Stimulated activated CD8-positive, alpha-beta memory T cell treated with anti-CD3 and anti-CD28 coated beads, Interleukin-12 subunit alpha, Interleukin-12 subunit beta, amount 100 ng/mL, for 1 hour (primary cell): ENCODE measurements at places on chromosomes 6 and 20.

DNA sequence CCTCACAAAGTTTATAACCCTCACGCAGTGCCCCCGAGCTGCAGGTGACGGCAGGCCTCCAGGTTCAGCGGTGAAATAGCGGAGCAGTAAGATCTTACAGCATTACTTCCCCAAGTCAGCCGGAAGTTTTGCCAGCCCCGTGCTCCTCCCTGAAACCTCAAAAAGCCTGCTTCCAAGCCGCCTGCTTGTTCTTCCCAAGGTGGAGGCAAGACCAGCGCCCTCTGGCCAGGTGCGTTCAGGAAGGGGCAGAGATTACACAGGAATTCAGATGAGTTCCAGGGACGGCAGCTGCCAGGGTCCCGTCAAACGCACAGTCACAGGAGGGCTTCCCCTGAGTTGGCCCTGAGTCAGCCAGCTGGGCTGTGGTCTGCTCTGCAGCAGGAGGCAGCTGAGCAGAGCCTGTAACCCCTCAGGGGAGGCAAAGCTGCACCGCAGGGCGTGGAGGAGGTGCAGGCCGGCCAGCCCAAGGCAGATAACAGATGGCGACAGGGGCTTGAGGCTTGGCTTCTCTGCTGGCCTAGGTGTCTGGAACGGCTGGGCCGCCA is 124.1 kb upstream of the RPS6KA2 start:
- DNase-seq: no peak

GRCh38 chr6:117267054-117267347 is 1.6 kb downstream of the VGLL2 start:
- no peak for DNase-seq

DNA sequence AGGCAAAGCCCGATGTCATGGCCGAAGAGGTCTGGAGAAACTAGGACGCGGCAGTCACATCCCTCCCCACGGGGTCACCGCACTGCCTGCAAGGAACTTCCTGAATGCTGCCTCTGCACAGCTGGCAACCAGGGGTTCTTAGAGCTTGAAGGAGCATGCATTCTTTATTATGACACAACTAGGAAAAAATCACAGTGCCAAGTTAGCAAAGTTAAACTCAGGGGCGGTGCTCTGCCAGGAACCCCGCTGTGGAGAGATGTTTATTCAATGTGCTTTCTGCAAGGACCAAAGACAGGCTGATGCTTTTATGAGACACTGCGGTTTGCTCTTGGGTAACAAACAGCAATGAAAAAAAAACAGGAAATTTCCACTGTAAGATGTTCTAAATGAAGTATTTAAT is 287.3 kb upstream of the FOXQ1 start:
- no peak for DNase-seq

DNA sequence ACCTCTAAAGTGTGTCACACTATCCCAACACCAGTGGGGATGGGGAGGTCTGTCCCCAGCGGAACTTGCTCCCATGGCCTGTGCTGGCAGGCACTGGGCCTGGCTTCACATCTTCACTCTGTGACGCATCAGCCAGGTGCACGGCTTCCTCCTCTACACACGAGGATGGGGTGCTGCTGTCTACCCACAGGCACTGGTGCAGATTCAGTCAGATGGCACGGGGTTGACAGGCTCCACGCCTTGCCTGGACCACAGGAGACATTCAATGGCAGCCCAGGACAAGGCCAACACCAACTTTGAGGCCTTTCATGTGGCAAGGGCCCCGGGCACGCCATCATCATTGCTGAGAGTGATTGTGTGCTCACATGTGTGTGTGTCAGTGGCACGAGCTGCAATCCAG is 92.4 kb downstream of the TMEM242 start:
- DNase-seq: no peak

DNA sequence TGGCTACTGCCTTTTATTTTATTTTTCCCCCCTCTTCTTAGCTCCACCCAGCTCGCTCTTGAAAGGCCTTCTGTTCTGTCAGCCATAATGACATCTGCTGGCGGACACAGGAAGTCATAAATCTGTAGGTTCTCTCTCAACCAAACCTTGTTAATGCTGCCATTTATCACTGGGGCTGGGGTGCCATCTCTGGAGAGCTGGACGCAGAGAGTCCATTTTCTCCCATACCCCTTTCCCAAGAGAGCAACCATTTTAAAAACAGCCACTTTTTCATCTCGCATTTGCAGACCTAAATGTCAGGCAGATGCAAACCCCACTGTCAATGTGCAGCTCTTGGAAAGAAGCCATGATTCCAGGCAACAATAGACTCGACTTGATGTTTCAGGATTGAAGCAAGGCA is 13.0 kb upstream of the TSHZ2 start:
- no peak for DNase-seq

DNA sequence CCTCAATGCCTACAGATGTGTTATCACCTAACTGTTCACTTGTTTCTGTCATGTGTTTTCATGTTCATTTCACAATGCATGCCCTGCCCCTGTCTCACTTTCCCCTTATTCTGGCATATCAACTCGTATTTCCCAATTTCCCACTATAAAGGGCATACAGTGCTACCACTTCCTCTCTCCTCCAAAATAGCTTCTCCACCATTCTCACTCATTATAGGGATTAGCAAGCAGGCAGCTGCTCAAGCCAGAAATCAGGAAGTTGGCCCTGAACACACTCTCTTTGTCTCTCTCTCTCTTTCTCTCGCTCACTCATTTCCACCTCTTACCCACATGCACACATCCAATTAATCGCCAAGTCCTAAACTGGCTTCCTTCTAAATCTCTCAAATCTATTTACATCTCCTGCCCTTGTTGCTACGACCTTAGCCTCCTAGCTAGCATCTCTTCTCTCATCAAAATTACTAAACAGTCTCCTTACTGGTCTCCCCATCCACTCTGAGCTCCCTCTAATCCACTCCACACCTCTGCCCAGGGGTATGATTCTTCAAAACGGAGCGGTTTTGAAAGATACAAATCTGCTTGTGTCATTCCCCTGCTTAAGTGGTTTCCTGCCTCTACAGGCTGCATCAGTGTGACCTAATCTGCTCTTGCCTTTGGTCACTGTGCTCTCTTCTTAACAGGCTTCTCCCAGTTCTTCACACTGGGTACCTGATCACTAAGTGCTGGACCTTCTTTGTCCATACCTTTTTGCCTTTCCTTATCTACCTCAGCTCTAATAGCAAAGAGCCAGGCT is 196.2 kb downstream of the BTBD9 start:
- DNase-seq: no peak

- DNase-seq: no peak
These were observed 18.1 kb downstream of the BPI start for GRCh38 chr20:38321959-38322598.

DNA sequence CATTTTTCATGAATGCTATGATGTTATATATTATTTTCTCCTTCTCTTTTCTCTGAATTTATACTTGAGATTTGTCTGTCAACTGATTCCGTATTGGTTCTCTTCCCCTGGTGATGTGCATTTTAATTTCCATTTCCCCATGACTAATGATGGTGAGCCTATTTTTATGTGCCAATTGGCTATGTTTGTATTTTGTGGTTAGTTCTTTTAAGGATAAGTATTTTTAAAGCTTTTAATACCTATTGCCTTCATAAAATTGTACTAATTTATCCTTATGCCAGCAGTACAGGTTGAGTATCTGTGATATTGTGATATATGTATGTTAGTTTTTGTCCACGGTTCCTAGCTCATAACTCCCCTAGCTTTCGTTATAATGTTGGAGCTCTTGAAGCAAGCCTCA is 2.8 kb downstream of the POLH start:
- DNase-seq: no peak

GRCh38 chr20:38881806-38882440 is 44.3 kb upstream of the FAM83D start:
- no peak for DNase-seq
